Posterior cingulate gyrus (tissue), 11 donors: ENCODE measurements at places on chromosomes 12 and 14.
A peak's percentile ranks its signal among the peaks of the same experiment; 100 is the strongest.

DNA sequence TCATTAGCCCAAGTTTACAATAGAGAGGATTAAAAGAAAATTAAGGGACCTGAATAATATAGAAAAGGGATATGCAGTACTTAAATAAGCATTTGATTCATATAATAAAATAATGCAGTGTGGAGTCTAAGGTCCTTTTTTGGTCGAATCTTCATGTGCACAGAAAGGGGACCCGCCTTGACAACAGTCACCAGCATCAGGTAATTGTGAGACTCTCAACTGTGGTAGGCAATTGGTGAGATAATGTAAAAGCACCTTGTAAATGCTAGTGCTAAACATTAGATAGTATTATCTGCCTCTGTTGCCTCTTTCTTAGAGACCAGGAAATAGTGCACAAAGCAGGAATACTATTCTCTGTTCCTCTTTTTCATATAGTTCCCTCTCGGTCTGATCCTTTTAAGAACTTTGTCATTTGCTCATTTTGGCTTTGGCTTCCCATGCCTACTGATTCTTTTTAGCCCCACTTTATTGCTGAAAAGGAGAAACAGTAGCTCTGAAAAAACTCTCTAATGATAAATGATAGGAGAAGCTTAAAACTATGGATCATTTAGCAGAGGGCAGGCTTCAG, 17.5 kb downstream of the CHPT1 start:
- no peak for DNase-seq

GRCh38 chr14:106875503-106875902, 1349.1 kb downstream of the TMEM121 start:
- no peak for DNase-seq

DNA sequence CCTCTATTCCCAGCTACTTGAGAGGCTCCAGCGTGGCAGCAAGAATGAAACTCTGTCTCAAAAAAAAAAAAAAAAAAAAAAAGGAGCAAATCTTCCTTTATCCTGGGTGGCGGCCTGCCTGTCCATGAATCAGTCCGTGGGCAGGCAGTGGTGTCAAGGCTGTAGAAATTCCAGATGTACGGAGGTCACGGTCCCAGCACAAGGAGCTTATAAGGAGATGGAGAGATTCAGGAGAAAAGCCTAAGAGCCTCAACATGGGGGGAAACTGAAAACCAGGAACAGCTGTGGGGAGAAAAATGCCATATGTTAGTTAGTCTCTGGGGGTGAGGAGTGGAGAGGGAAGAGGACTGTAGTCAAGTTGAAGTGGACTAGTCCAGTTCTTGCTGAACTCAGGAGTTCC, 130.5 kb upstream of the CRY1 start:
- no peak for DNase-seq

DNA sequence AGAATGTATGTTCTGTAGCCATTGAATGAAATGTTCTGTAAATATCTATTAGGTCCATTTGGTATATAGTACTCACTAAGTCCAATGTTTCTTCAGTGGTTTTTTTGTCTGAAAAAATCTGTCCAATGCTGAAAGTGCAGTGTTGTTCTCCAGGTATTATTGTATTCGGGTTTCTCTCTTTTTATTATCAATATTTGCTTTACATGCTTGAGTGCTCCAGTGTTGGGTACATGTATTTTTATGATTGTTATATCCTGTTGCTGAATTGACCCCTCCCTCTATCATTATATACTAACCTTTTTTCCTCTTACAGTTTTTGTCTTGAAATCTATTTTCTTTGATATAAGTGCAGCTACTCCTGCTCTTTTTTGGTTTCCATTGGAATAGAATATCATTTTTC, 382.2 kb downstream of the CCER1 start:
- DNase-seq: no peak

DNA sequence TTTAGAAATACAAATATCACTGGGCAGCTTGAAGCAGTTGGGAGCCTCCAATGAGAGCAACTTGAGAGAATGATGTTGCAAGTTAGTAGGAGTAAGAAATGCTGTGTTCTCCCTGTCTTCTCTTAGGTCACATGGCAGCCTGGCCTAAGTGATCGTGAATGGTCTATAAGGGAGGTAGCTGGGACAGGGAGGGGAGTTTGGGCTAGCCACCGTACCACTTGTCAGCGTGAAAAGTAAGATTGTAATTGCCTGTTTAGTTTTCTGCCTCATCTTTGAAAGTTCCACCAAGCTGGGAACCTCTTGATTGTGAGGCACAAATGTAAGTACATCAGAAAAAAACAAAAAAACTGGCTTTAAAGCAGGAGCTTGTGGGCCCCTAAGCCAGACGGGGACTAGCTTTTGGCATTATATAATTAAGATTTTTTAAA, 36.4 kb downstream of the MDM2 start:
- DNase-seq: no peak

DNA sequence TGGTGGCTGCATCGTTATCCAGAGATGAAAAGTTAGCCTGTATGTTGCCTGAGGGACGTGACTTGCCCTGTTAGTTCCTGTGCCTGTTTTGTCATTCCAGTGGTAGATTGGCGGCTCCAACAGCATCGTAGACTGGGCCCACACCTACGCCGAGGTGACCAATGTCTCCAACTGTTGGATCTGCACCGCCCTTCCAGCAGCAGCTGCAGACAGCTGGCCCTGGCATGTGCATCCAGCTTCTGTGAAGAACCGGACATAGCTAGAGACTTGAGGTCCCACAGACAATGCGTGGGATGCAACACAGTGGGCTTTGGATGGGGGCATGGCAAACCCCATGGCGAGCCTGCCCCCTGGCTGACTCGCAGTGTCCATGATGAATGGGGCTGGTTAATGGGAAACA, 93.0 kb upstream of the TMPO start:
- DNase-seq: no peak

DNA sequence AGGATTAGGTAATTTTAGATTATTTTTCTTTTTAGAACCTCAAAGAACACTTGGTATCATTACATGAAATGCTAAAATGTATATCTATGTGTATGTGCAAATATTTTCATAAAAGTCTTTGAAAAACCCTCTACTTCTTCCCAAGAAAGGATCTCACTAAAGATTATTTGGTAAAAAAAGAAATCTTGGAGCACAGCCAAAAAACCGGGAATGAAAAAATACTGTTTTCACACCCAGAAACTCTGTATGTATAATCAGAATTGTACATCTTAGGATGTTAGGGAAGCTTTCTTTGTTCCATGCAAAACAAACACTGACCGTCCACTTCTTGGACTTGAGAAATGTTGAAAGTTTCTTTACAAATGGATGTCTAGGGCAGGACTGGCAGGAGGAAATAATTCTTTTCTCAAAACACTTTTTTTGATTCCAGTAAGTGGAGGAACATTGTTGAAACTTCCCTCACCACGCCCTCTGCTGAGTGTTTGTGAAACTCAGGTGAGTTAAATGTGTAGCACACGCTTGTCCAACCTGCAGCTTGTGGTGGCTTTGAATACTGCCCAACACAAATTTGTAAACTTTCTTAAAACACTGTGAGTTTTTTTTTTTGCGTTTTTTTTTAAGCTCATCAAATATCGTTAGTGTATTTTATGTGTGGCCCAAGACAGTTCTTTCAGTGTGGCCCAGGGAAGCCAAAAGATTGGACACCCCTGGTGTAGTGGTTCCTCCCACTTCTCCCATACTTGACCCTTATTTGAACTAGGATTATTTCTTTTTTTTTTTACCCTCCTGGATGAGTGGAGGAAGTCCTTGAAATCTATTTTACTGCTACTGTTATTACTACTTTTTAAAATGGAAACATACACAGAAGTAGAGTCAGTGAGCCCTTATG, 26.6 kb downstream of the FBXO34 start:
- no peak for DNase-seq

- peak; percentile 82 for DNase-seq
Observed at GRCh38 chr12:132717531-132718387, 7.1 kb downstream of the PGAM5 start.

DNA sequence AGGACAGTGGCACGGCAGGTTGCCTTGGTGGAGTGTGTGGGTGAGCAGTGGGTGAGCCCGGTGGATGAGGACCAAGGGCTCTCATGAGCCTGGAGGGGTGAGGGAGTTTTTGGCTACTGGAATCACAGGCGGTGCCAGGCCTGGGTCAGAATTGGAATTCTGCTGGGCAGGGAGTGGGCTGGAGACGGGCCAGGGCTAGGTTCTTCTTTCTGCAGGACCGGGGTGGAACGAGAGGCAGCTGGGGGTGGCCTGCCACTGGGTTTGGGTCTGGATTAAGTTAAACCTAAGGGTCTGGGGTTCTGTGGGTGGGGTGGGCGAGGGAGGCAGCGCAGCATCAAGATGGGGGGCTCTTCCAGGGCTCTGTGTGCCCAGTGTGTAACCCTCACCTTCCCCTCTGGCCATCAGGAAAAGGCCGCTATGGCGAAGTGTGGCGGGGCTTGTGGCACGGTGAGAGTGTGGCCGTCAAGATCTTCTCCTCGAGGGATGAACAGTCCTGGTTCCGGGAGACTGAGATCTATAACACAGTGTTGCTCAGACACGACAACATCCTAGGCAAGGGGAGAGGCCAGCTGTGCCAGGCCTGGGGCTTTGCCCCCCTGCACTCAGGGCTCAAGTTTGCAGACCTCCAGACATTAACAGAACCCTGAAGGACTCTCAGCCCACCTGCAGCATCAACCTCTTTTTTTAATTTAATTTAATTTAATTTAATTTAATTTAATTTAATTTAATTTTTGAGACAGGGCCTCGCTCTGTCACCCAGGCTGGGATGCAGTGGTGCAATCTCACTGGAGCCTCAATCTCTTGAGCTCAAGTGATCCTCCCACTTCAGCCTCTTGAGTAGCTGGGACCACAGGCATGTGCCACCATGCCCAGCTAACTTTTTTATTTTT, 7.0 kb downstream of the ACVRL1 start:
- DNase-seq: no peak

DNA sequence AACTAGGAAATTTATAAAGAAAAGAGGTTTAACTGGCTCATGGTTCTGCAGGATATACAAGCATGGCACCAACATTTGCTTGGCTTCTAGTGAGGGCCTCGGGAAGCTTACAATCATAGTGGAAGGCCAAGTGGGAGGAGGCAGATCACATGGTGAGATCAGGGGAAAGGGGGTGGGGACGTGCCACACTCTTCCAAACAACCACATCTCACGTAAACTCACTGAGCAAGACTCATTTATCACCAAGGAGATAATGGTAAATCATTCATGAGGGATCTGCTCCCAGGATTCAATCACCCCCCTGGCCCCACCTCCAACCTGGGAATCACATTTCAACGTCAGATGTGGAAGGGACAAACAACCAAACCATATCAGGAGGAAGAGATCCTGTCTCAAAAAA, 35.8 kb downstream of the NUMB start:
- no peak for DNase-seq

- DNase-seq: peak; percentile 59
Observed at GRCh38 chr12:102769323-102769916, 147.6 kb downstream of the PAH start.

DNA sequence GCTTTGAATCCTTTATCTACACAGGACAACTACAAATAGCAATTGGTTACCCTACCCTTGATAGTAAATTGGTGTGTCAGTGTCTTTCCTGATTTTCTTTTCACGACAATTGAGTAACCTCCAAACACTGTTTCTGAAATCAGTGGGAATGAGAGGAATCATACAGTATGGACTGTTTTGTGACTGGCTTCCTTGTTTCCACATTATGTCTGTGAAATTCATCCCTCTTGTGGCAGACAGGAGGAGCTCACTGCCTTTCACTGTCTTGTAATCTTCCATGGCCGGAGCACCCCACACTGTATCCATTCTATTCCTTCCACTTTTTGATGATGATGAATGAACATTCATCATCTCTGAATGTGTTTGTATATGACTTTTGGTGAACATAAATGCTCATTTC, 164.0 kb upstream of the PZP start:
- DNase-seq: no peak

DNA sequence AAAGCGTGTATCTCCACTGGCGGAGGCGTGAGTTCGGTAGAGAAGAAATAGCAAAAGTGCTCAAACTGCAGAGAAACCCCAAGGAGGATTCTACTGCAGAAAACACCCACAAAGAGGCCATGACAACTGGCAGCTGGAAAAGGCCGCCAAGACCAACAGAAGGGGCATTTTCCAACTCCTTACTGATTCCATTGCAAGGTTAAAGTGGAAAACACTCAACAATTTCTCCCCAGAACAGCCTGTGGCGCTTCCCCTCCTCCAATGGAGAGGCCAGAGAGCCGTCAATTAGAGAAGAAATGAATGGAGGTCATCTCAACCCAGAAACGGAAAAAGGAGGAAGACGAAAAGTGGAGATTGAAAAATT, 618 bp upstream of the ANKRD52 start:
- no peak for DNase-seq

GRCh38 chr14:92754966-92755365, 6.5 kb upstream of the LGMN start:
- DNase-seq: no peak

- no peak for DNase-seq
Observed at GRCh38 chr12:116713527-116713926, 24.3 kb downstream of the SPRING1 start.

- no peak for DNase-seq
Observed at GRCh38 chr12:92464911-92465310, 237.9 kb upstream of the PLEKHG7 start.

DNA sequence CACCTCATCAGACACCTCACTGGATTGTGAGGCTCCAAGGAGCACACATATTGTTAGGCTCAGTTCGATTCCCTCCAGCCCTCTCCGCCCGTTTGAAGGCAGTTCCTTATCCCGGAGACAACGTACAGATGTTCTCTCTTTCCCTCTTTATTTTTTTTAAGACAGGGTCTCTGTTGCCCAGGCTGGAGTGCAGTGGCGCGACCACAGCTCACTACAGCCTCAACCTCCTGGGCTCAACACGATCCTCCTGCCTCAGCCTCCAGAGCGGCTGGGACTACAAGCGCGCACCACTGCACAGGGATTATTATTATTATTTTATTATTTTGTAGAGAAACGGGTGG, 718 bp upstream of the TROAP start:
- DNase-seq: no peak

DNA sequence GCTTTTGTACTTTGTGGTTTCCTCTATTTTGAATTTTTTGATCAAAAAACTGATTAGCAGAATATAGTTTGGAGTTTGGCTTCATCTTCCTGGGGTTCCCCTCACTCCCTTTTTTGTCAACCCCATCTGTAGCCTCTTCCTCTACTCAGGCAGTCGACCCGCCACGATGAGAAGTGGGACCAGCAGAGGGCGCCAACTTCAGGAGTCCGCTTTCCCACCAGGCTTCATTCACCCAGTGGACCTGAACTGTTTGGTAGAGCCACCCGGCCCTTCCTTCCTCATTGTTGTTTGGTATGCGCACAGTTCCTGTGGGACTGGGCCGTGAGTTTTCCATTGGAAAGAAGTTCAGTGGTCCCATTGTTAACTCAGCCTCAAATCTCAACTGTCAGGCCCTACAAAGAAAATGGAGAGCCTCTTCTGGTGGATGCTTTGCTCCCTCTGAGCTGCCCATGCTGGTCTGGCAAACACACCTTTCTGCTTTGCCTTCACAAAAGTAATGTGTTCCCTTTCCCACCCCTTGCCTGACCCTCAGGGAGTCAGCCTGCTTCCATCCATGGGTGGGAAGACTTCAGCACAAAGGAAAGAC, 21.7 kb downstream of the TMBIM6 start:
- peak; percentile 47 for DNase-seq
